CD4-positive, alpha-beta T cell treated with Interleukin-17A for 1 hour (primary cell): ENCODE measurements at places on chromosomes 4 and X.

DNA sequence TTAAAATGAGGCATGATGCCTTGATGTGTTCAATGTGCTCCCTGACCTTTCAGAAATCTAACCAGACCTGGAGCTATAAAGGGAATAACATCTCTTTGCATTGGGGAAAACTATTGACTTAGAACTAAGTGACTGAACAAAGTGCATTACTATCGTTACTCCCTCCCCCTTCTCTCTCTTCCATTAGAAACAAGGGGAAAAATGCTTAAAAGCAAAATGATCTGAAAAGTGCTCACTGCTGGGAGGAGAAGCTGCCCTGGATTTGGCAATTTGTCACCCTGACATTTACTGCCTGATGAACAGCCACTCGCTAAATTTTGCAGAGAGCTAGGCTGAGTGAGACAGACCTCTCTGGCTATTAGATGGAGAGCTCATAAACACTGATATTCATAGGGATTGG is 48.6 kb upstream of the PARM1 start:
- no peak for DNase-seq

DNA sequence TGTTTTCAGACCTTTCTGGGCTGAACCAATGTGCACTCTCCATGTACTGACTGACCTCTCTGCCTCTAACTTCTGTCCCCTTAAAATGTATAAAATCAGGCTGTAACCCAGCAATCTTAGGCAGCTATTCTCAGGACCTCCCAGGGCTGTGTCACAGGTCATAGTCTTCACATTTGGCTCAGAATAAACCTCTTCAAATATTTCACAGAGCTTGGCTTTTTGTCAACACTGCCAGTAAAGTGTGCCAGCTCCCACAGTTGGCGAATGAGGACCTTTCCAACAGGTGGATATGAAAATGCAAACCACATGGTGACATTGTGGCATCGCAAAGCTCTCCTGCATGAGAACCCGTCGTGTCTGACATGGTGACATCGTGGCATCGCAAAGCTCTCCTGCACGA is 76.4 kb downstream of the ACOX3 start:
- no peak for DNase-seq

GRCh38 chrX:17380221-17380620 is 5.2 kb downstream of the NHS start:
- no peak for DNase-seq

DNA sequence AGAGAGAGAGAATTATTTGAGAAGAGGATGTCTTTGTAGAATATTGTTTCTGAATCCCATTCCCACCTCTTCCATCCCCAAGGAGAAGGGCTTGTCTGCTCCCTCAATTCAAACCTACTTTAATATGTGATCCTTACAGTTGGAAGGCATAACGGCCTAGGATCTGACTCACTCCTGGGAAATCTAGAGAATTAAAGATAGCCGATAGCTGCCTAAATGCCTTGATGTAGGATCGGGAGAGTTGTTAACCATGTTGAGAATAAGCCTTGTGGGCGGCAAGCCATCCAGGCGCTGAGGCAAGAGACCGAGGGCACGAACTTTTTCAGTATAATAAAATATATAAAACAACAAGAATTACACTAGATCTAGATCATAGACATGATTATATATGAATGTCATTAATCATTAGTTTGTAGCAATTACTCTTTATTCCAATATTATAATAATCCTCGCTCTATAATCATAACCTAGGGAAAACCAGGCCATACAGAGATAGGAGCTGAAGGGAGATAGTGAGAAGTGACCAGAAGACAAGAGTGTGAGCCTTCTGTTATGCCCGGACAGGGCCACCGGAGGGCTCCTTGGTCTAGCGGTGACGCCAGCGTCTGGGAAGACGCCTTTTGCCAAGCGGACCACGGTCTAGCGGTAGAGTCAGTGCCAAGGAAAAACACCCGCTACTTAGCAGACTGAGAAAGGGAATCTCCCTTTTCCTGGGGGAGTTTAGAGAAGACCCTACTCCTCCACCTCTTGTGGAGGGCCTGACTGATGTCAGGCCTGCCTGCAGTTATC is 13.5 kb downstream of the EMCN start:
- DNase-seq, result no peak

GRCh38 chrX:100368167-100368566 is 41.9 kb downstream of the PCDH19 start:
- DNase-seq, result peak; percentile 1

DNA sequence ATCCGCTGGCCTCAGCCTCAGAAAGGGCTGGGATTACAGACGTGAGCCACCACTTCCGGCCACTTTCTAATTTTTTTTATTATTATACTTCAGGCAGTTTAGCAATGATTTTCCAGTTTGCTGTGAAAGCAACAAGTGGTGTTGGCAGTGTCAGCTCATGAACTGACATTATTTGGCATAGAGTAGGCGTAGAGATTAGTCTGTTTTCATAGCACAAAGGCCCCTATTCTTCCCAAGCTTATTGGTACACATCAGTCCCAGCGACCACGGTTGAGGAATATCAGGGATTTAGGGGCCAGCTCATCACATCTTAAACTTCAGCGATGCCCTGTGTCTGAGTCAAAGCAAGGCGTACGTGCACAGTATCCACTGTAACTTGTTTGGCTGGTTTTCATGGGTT is 53.0 kb upstream of the RASSF6 start:
- no peak for DNase-seq

GRCh38 chr4:6395466-6396228 is 76.8 kb downstream of the PPP2R2C start:
- no peak for DNase-seq

DNA sequence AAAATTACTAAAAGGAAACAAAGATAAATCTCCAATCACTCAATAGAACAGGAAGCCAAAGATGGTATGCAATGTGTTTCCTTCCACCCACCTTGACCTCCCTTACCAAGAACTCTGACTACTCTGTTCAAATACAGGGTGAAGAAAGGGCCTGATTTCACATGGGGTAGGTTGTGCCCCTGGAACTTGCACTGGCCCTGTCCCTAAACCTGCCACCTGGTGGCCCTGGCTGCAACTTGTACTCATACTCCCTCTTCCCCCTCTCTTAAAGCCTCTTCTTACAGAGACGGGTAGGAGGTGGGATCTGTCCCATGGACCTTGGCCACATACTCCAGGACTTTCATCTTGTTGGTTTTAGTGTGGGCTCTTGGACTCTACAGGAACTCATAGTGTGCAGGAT is 17.3 kb upstream of the TMEM185A start:
- DNase-seq, result no peak

DNA sequence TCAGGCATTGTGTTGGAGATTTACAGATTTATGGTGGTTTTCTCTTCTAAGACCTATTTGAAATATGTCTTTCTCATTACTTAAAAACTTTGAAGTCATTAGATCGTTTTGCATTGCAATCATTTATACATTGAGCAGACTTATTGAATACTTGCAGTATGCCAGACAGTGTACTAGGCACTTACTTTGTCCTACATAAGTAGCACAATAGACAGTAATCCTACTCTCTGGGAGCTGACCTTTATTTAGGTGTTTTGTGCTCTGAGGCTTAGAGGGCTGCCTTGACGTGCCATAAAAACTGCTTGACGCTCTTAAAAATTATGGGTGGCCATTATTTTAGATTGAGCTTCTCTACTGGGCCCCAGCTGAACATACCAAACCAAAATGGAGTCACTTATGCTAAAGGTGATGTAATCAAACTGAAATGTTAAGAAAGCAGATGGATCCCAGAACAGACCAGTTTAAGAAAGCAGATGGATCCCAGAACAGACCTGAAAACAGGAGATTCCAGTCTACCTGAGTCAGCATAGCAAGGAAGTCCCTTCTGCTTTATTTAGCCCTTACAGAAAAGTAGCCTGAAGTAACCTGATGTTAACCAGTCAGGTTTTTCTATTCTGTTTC is 42.4 kb downstream of the PTTG2 start:
- no peak for DNase-seq

DNA sequence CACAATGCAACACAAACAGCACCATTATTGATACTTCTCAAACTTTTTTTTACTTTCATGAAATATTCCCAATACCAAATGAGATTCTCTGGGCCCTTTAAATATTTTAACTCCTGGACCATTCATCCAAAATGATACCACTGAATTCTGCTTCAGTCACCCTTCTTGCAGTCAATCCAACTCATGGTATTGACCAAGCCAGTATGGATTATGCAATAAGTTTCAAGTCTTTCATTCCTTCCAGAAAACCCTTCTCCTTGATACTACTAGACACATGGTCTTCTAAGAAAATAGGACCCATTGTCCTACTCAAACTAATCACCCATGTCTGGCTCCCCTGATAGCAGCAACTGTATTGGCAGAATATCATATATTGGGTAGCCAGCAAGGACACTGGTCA is 23.0 kb downstream of the ZNF721 start:
- no peak for DNase-seq

- DNase-seq, result no peak
Observed at GRCh38 chrX:154729439-154729838, 21.4 kb downstream of the GAB3 start.

DNA sequence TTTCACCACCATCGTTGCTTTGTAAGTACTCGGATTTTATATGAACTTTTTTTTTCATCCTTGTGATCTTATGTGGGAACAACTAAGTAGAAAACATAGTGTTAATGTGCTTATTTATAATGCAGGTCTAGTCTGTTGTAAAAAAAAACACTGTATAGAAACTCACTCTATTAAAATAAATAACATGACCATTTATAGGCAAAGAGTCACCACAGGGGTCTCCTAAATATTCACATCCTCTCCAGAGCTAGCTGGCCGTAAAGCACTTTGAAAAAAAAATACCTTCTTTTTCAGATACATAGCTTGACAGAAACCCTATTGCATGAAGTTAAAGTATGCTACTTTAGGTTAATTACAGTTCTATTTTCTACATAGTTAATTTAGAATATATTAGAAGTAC is 11.2 kb downstream of the TMEM184C start:
- no peak for DNase-seq

DNA sequence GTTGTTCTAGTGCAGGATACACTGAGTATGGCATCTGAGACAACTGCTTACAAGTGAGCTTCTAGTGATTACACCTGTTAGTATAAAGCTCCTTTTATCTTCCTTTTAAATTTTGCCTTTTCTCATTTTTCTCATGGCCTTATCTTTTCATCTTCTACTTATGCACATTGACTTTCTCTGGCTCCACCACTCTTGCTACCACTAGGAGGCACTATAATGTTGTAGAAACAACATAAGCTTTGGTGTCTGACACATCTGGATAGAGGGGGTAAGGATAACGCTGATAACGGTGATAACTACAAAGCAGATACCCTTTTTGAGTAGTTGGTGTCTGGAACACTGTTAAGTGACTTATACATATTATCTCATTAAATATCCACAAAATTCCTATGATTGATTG is 187.4 kb upstream of the TEX13C start:
- peak; percentile 10 for DNase-seq

DNA sequence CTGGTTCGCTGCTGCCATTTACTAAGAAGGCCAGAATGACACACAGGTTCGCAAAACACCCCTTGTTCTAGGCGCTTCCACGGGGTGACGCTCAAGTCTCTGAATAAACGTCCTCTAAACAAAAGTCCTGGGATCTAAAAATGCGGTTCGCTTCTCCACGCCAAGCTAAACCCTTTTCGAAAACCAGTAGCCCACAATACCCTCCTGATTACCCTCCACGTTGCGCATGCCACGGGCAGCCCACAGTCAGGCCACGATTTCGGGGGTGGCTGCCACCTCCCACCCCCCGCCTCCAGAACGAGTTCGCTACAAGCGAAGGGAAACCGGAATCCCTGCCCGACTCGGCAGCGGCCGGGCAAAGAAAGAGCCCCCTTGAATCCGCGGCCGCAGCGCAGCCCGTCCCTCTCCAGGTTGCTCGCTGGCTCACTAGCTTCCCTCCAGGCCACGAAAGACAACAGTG is 423 bp downstream of the RPL39 start:
- DNase-seq, result peak; percentile 59

GRCh38 chr4:171288816-171289432 is 524.3 kb upstream of the GALNTL6 start:
- no peak for DNase-seq

GRCh38 chrX:108224218-108224617 is 132.6 kb downstream of the ATG4A start:
- DNase-seq, result no peak

DNA sequence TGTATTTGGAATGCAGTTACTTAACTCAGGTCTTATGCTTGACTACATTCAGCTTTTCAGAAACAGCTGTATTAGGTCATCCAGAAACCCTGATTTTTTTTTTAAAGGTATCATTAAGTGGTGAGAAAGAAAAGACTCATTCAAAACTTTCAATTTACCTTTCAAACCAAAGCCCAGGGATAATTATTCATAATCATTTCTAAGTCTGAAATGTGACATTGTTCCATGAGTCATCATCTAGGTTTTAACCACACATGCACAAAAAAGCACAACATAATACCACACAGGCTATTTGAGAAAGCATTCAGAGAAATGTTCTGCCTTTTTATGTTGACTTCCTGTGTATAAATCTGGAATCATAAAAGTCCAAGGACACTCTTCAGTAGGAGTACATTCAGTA is 288.2 kb downstream of the IL1RAPL2 start:
- no peak for DNase-seq

DNA sequence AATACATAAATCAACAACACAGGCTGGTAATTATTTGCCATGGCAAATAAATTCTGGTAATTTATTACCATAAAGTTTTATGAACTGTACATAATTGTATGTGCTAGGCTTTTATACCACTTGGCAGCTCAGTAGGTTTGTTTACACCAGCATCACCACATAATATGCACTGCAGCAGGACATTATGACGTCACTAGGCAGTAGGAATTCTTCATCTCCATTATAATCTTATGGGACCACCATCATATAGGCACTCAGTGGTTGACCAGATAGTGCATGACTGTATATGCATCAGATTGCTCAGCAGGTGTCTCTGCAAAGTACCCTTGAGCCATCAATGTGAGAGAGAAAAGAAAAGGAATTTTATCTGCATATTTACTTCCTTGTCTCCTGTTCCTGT is 295.4 kb downstream of the CFAP47 start:
- no peak for DNase-seq

GRCh38 chrX:136623396-136623795 is 24.6 kb upstream of the CD40LG start:
- no peak for DNase-seq

- DNase-seq, result peak; percentile 57
Observed at GRCh38 chr4:145840162-145840768, 98.4 kb downstream of the ZNF827 start.

DNA sequence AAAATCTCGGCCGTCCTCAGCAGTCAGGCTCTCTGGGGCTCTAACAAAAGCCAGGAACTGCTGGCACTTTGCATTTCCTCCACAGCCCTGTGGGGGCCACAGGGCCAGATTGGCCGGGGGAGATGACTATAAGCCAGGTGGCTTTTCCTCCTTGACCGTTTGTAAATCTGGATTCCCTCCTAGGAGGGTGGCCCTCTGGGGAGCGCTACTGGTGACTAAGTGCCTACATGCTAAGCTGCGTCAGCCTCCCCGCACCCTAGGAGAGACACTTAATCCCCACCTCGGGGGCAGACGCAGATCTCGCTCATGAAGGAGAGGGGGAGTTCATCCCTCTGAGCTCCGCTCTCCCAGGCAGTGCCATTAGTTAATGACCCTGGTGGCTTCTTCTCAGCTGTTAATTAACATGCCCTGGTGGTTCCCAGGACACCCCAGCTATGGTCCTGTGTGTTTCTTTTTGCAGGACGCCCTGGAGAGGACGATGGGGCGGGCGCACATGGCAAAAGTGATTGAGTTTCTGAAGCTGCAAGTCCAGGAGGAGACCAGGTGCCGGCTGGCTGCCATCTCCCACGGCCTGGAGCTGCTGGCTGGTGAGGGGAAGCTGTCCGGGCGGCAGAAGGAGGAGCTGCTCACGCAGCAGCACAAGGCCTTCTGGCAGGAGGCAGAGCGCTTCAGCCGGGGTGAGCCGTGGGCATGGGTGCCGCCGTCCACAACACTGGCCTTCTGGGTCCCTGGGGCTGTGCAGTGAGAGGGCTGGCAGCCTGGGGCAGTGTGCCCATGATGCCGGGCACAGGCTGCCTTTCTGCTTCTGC is 41.6 kb downstream of the EVC start:
- DNase-seq, result no peak
